ENCODE measurements at places on chromosomes 1 and 21. TPM values are rescaled to one million over a fixed set of nuclear protein-coding genes. Genes with fewer than 3 reads are reported as not detected.

The LRRIQ3 gene
- 0.63 TPM for total RNA-seq

The REN gene
- not detected for total RNA-seq

The GNG5 gene
- 16.1 TPM for total RNA-seq

The KRTAP12-2 gene
- total RNA-seq: not detected

The CNR2 gene
- not detected for total RNA-seq

The IBA57 gene
- total RNA-seq: 5.5 TPM

The CSF3R gene
- total RNA-seq: not detected

The GABRD gene
- not detected for total RNA-seq

The LHX8 gene
- total RNA-seq: not detected

The CNTN2 gene
- not detected for total RNA-seq

The MFAP2 gene
- 19.5 TPM for total RNA-seq

The CXADR gene
- 14.7 TPM for total RNA-seq

The PADI2 gene
- total RNA-seq: not detected

The IVL gene
- total RNA-seq: not detected

The LRRC40 gene
- total RNA-seq: 25.7 TPM

The LINGO4 gene
- total RNA-seq: not detected

The ELAPOR1 gene
- total RNA-seq: 0.09 TPM

The TDRD5 gene
- not detected for total RNA-seq

The S100A1 gene
- total RNA-seq: not detected

The TRMT1L gene
- 17.4 TPM for total RNA-seq

The CCDC185 gene
- not detected for total RNA-seq

All from endothelial cell of coronary artery (primary cell).